A549 (cell line): ENCODE measurements at places on chromosomes 1 and 21.

DNA sequence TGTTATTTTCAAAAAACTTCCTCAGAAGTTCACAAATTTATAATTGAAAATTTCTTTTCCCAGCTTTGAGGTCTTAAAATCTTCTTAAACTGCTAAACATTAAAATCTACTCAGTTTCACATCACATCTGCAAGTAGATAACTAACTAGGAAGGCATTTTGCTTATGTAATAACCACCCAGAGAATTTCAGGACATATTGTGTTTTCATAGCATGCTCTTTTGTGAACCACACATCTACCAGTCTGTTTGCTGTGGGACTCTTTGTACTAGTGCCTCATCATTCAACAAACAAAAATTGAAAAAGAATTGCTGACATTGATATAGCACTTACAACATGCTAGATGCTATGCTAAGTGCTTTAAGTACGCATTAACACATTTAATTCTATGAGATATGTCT, 31.6 kb upstream of the C1orf146 start:
- DNase-seq = no peak

GRCh38 chr1:42000766-42001165, 82.0 kb upstream of the HIVEP3 start:
- no peak for DNase-seq

GRCh38 chr1:58500043-58500442, 46.5 kb downstream of the OMA1 start:
- DNase-seq = no peak

- no peak for DNase-seq
These were observed 14.7 kb downstream of the CRP start for GRCh38 chr1:159699653-159700052.

DNA sequence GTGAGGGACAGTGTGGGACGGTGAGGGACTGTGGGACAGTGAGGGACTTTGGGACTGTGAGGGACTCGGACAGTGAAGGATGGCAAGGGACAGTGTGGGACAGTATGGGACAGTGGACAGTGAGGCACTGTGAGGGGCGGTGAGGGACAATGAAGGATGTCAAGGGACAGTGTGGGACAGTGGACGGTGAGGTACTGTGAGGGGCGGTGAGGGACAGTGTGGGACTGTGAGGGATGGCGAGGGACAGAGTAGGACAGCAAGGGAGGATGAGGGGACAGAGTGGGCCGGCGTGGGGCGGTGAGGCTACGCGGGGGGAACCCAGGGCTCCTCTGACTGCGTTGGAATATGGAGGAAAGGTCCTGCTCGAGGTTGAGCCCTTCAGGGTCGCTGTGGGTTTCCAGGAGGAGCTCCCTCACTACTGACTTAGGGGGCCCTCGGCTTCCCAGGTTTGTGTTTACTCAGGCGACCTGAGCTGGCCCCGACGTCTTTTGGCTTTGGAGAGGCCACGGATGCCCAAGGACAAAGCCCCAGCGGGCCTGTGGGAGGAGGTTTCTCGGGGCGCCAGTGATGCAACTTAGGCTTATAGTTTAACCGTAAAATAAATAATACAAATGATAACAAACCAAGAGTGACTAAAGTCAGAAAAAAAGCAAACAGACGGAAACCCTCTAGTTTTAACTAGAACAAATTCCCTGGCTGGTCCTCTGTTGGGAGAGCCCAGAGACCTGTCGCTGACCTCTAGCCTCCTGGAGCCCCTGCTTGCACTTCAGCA, 1.1 kb upstream of the ERRFI1 start:
- DNase-seq = peak; percentile 94

DNA sequence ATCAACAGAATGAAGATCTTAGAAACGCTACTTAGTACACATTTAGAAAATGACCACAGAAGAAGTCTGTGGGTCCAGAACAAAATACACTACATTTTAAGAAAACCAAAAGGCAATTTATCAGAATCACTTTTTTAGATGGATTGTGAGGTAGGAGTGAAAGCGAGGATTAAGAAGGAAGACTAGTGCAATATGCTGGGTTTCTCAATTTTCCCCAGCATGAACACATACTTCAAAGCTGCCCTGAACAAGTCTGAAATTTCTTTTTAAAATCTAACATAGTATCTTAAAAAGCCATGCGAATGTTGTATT, 200.5 kb downstream of the SLC45A1 start:
- no peak for DNase-seq

DNA sequence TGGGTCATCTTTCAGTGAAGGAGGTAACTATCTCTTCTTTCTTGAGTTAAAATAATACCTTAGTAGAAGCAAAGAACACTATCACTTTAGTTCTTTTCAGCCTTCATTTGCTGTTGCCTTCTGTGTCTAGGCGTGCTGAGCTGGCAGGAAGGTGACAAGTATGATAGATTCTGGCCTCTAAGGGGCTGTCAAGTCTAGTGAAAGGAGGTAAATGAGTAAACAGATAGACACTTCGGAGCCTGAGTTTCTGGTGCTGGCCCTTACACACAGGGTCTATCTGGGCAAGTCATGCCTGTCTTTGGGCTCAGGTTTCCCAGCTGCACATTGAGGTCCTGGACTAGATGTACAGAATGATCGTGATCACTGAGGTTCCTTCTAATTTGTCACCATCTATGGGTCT, 89.3 kb downstream of the ROR1 start:
- DNase-seq = no peak

DNA sequence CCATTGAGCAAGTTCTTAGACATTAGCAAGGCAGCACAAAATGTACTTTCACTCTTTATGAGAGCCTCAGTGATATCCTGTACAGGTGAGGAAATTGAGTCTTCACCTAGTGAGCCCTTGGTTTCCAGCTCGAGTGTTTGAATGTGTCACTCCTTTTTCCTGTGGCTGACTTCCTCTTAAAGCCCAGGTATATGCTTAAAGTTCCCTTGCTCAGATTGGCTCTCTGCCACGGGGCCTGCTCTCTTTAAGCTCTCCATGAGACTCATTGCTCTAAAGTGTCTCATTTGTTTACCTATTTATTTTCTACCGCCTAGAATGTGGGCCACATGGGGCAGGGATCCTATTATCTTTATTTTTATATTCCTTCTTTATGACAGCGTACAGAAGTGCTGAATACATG, 324.9 kb downstream of the SIPA1L2 start:
- DNase-seq = no peak

GRCh38 chr1:231973830-231974229, 347.2 kb downstream of the DISC1 start:
- no peak for DNase-seq

GRCh38 chr1:206513312-206514111, 6.2 kb downstream of the RASSF5 start:
- DNase-seq = no peak

DNA sequence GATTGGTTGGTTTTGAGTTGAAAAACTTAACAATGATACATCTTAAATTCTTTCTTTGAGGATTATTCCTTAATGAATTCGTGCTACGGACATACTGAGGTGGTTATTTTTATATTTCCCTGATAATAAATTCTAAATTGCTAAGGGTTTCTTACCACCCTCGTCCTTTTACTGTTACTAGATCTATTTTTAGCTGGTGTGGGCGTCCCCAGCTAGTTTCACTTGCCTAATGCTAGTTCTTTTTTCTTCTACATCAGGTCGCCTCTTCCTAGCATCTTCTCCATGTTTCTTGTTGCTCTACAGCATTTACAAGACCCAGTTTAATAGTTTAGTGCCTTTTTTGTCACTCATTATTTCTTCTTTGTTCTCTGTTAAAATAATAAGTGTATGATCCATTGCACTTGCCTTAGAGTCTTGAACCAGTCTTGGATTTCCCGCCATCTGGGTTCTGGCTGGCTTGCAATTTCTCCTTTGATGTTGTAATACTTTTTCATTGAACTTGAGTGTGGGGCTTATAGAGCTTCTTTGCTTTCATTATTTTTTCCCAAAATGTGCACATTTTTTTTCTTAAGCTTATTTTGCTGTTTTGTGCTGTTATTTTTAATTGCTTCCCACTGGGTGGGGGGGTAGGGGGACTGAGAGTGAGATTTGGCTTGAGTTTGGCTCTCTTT, 677 bp upstream of the HSD11B1 start:
- DNase-seq = no peak

DNA sequence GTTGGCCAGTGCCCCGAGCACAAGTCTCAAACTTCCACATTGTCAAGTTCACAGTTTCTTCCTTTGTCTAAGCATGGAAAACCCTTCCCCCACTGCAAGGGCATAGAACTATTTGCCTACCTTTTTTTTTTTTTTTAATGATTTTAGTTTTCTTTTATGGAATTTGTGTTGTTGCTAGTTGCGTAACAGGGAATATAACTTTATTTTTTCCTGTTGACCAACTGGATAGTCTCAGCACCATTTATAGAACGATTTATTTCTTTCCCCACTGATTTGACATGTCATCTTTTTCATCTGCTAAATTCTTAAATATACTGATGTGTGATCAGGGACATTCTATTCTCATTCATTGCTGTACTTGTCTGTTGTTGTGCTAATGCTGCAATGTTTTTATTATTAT, 83.0 kb downstream of the PEX14 start:
- no peak for DNase-seq

DNA sequence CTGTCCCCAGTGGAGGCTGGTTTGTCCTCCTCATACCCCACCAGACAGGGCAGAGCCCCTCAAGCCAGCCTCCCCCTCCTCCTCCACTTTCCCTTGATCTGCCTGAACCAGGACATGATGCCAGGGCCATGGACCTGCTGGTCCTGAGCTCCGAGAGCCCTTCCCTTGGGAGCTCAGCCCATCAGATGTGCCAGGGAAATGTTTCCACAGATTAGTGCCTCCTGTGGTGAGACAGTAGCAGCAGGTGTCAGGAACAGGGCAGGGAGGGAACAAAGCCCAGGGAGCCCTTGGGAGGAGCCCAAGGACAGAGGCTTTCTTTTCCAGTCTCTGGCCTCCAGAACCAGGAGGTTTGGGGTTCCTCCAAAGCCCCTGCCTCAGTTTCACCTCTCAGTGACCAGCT, 14.6 kb upstream of the SLC41A1 start:
- peak; percentile 13 for DNase-seq

GRCh38 chr1:36420409-36420808, 22.7 kb upstream of the LSM10 start:
- no peak for DNase-seq

DNA sequence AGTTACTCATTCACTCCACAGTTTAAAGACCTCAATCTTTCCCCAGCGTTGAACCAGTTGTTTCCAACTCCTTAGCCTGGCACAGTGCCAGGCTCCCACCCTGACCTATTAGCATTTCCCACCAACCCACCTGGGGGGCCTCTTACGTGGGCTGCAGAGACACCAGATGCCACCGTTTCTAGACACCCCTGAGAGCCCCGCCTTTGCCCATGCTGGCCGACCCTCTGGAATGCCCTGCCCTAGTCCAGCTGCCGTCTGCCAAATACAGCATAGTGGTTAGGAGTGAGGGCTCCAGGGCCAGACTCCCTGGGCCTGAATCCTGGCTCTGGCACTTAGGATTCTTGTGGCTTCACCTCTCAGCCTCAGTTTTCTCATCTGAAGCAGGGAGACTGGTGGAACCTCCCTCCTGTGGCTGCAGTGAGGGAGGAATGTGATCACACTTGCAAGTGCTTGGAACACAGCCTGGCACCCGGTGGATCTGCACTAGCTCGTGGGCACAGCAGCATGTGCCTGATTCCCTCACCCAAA, 65.2 kb downstream of the TMCO4 start:
- DNase-seq = no peak

DNA sequence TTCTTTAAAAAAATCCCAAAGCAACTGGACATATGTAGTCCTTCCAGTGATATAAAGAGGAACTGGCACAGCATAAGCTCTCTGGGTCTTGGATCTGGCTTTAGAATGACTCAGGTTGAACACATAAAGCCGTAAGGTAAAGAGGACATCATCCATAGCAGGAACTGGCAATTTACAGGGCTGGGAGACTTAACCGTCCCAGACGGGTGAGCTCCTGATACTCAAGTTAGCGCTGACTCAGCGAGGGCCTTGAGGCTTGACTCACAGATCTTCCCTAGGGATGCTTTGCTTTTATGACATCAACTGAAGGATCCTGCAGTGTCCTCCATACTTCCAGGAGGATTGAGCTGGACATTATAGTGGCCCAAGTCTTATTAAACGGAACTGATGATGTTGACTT, 154.1 kb downstream of the CLIC6 start:
- no peak for DNase-seq

DNA sequence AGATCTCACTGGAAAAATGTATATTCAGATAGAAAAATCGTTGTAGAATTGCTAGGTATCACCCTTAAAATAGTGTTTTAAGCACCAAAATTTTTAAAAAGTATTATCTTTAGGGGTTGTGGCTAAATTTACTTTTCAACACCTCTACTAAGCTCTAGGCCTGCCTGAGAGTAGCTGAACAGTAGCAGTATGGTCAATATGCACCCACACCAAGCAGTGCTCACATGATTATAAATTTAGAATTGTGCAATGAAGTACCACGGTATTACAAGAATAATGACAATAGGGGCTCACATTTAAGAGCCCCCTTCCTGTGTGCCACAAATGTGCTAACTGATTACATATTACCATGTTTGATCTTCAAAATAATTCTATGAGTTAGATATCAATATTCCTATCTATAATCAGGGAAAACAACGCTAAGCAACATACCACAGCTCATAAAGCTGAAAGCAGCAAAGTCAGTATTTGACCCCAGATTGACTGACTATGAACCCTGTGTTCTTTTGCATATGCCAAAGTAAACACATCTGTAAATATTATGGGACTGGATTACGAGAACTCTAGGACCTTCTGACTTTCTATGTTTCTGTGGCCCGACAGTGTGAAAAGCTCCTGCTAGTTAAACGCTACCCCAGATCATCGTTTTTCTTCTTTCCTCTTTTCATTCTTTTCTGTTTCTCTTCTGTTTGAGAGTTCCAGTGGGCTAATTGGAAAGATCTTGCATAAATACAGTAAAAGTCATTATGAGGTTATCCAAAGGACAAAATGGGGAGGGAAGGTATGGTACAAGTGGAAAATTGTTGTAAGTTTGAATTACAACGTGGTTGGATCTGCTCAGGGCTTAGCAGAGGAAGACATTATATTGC, 201.1 kb upstream of the C1orf87 start:
- no peak for DNase-seq

GRCh38 chr1:17260738-17261137, 11.8 kb downstream of the PADI3 start:
- DNase-seq = no peak

DNA sequence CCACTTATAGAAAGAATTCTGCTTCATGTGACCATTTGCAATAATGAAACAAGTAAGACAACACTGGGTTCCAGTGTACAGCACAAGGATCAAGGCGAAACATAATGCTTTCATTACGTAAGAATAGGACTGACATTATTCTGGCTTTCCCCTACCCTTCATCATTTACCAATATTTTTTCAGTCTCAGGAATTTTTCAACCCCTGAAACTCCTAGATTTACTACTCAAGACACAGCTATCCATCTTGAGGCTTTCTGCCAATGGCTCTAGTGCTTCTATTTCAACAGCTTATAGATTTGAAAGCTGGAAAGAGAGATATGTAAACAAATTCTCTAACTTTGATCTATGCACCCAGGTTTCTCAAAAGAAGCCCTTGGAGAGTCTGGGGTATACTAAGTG, 48.4 kb downstream of the WLS start:
- no peak for DNase-seq

- DNase-seq = no peak
These were observed 10.6 kb downstream of the GFI1 start for GRCh38 chr1:92476071-92476631.

- no peak for DNase-seq
These were observed 24.9 kb upstream of the C1QA start for GRCh38 chr1:22611530-22611947.

GRCh38 chr21:46180079-46180722, 4.1 kb downstream of the SPATC1L start:
- DNase-seq = no peak
